Dermis microvascular lymphatic vessel endothelial cell (primary cell): ENCODE measurements at places on chromosomes 2 and 18. TPM values are rescaled to one million over a fixed set of nuclear protein-coding genes. Genes with fewer than 3 reads are reported as not detected.

- no peak for DNase-seq
Measured at GRCh38 chr2:212979799-212980198, 171.6 kb downstream of the IKZF2 start.

DNA sequence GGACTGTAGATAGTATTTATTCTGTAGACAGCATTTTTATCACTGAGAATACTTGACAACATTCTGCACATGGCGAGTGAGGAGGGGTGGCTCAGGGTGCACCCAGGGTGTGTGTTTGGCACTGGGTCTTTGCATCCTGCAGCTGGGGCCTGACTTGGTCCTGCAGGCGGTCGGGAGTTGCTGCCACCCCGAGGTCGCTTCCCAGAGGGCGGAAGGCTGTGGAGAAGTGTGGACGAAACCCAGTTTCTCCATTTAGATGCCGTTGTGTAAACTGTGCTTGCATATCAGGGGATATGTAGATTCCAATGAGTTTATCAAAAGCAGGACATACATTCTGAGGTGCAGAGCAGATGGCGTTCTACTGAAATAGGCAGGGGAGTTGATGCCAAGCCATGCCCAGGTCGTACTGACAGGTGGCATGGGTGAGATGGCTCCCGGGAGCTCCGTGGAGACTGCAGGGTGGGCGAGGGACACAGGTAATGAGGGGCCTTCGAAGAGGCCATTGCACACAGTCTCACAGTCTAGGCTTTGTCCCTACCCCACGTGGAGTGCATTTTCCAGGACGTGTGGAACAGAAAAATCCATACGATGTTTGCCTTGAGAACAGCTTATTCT, 74.5 kb downstream of the RTP5 start:
- no peak for DNase-seq

DNA sequence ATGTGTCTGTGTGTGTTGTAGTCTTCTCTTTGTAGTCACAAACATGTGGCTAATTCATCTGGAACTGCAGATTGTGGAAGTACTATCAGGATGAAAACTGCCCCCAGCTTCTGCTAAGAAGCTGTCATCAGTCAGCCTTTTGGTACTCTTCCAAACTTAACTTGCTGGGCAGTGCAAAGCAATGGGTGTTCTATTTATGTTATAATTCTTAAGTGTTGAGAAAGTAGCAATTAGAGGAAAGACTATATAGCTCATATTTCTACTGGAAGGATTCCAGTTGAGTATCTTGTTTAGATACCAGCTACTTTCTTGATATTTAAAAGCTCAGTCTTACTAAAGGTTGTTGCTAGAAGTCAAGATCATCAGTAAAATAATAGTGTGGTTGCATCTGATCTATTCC, 52.1 kb downstream of the SLC38A11 start:
- DNase-seq = peak; percentile 18

DNA sequence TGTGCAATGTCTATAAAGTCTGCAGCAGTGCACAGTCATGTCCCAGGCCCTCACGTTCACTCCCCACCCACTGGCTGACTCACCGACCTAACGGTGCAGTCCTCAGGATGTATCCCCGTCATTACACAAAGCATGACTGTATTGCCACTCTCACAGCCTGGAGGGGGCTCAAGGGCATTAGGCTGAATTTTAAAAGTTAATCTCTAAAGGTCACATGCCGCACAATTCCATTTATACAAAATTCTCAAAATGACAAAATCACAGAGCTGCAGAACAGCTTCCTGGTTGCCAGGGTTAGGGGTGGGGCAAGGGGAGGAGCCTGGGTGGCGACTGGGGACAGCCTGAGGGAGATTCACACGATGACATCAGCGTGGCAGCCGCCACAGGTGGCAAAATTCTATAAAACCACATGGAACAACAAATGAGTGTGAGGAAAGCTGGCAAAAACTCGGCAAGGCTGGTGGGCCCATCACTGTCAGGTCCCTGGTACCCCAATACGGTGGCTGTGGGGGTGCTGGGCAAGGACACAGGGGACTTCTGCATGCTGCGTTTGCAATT, 97.6 kb downstream of the NDUFA10 start:
- DNase-seq = peak; percentile 79

- no peak for DNase-seq
Measured at GRCh38 chr18:62206593-62206992, 19.5 kb downstream of the RELCH start.

DNA sequence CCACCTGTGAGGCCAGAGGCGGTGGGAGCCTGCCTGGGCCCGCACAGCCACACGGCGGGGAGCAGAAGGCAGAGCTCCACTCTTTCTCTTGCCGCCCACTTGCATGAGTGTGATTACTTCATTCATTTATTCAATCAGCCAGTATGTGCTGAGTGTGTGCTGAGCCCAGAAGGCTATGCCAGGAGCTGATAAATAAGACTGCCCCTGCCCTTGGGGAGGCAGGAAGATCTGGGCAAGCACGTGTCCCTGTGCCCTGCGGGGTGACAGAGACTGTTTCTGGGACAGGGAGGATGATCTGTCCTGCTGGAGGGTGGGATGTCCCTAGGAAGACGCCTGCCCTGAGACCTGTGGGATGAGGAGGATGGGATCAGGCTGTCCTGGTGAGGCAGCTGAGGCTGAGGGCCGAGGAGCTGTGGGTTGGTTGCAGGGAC, 250.8 kb downstream of the DYSF start:
- DNase-seq = no peak

DNA sequence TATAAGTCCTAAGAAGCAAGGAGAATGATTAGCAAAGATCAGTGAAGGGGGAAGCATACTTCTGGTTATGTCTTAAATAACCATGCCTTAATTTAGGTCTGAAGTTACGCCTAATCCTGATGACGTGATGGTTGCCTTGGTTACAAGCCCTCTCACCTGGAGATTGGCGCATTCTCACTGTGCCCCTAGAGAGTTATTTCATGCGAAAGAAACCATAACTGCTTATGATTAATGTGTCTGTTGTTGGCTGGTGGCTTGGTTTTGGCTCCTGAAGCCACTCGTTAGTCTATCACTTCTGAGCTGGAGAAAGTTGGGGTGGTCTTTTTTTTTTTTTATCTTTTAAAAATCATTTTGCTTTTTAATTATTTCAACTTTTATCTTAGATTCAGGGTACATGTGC, 47.0 kb downstream of the TNFRSF11A start:
- DNase-seq = no peak

DNA sequence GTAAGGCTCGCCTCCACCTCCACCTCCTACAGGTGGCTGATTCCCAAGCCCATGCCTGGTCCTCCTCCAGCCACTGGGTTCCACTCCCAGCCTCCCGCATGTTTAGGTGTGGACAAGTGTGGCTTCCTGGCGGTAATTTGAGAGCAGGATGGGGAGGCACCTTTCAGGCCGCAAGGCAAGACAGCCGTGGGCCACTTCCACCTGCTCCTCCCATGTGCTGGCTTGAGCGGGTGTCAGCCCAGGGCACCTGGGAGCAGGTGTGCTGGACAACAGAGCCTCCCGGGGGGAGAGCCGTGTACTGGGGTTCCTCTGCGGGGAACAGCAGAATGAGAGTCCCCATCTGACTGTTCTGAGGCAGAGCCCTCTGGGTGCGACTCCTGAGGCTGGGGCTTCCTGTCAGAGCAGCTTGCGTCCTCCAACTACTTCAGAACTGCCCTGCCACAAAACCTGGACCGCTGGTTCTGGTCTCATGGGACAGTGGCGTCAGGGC, 83.9 kb downstream of the TPO start:
- no peak for DNase-seq

Gene BMP10
- total RNA-seq = not detected in 2 replicates

Gene IL1F10
- total RNA-seq = not detected in 2 replicates

Gene TACR1
- total RNA-seq = not detected in 2 replicates

Gene ABCB11
- total RNA-seq = not detected in 2 replicates
